ENCODE measurements at places on chromosomes 12 and 14.

GRCh38 chr14:99451234-99451633, 29.4 kb downstream of the SETD3 start:
- no peak for DNase-seq

GRCh38 chr12:124419292-124420040, 124.6 kb downstream of the RFLNA start:
- no peak for DNase-seq

GRCh38 chr12:28409892-28410291, 219.6 kb downstream of the CCDC91 start:
- DNase-seq: no peak

DNA sequence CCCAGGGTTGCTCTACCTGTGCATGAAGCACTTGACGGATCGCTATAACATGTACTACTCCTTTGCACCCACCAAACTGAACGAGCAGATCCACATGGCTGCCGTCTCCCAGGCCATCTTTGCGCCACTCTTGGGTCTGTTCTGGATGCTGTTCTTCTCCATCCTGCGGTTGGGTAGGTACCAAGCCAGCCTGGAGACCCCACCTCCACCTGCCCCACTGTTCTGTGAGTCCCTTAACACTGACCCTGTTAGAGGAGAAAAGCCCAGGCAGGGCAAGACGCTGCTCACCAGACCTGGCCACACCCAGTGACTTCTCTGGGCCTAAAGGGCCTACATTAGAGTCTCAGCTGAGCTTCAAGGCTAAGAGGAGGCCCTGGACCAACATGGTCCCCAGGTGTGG, 21.7 kb downstream of the NGB start:
- no peak for DNase-seq

- no peak for DNase-seq
Observed at GRCh38 chr12:105783983-105784947, 354.5 kb downstream of the NUAK1 start.

GRCh38 chr12:6891646-6892001, 13.0 kb upstream of the LRRC23 start:
- DNase-seq: no peak

DNA sequence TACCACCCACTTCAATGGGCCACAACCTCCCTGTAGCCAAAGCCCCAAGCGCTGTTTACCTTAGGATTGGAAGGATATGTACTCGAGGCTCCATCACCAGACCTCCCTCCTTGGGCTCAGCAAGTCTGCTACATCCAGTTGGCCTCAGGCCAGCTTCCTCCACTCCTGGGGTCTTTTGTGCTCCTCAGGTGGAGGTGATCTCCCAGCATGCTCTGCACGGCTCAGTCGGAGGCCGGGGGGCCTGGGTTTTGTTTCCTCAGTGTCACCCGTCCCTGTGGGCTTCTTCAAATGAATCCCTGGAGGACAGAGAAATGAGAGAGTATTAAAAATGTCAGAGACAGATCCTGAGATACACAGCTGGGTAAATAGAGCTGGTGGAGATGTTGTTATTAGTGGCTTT, 723.1 kb upstream of the TBX3 start:
- DNase-seq: no peak

DNA sequence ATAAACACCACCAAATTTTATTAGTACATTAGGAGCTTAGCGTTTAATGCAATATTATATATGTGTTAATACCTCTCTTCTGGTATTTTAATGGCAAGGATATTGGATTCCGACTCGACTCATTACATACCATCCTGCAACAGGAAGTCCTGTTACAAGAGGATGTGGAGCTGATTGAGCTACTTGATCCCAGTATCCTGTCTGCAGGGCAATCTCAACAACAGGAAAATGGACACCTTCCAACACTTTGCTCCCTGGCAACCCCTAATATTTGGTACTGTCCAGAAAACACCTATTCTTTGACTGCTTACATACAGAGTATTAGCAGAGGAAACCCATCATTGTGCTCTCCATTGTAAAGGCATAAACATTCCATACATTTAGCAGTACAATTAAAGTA, 45.2 kb downstream of the VEZT start:
- no peak for DNase-seq

- no peak for DNase-seq
Observed at GRCh38 chr14:75301666-75302325, 23.2 kb downstream of the FOS start.

DNA sequence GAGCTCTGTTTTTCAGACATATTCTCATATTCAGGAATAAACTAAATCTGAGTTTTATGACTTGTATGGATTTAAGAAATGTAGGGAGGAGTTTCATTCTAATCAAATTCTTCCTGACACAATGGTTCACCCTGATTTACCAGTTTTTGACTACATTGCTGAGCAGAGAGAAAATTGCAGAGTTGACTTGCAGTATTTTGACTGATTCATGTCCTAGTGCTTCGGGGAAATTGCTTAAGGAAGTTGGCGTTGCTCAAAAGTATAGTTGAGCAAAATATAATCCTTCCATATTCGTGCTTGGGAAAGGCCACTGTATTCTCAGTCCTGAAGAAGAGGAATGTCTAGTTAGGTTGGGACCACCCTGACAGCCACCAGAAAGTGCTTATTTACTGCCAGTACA, 1.3 kb upstream of the TWF1 start:
- DNase-seq: no peak

- no peak for DNase-seq
Observed at GRCh38 chr12:12686925-12687324, 9.1 kb downstream of the GPR19 start.

DNA sequence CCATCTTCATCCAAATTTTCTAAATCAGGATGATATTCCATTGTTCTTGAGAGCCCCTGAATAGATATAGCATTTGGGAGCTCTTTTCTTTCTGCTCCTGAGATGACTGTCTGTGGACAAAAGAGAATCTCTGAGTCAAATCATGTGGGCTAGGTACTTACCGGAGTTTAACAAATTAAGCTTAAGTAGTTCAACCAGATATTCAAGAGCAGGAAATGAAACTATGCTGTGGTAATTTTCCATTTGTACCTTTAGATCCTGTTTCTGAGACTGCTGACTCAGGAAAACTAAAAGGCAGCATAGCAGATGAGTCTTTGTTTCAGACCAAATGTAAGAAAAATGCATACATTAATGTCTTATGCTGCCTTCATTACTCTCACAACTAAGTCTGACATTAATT, at the start of gene CLEC7A:
Gene CLEC7A, minus strand, starts transcription at position 158 of the 400 bp plus-strand sequence. Its CDS starts 117 bp downstream, at position 41.
- DNase-seq: no peak

DNA sequence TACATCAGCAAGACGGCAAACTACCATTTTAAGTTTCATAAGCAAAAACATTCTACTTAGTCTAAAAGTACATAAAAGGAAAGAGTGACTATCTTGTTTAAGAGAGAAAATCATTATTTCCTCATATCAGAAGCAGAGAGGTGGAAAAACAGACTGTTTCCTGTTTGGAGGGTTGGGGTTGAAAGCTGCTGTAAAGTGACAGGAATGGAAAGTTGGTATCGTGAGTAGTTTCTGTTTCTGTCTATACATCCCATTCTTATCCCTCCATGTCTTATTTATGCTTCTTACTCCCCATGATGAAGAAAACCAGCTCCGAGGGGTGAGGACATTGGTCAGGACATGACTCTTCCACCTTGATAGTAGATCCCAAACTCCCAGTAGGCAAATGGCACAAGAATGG, 216.5 kb downstream of the EGLN3 start:
- DNase-seq: no peak

- DNase-seq: no peak
Observed at GRCh38 chr14:66635435-66635834, 127.5 kb downstream of the GPHN start.

GRCh38 chr14:55302367-55303124, 31.3 kb downstream of the FBXO34 start:
- DNase-seq: no peak

DNA sequence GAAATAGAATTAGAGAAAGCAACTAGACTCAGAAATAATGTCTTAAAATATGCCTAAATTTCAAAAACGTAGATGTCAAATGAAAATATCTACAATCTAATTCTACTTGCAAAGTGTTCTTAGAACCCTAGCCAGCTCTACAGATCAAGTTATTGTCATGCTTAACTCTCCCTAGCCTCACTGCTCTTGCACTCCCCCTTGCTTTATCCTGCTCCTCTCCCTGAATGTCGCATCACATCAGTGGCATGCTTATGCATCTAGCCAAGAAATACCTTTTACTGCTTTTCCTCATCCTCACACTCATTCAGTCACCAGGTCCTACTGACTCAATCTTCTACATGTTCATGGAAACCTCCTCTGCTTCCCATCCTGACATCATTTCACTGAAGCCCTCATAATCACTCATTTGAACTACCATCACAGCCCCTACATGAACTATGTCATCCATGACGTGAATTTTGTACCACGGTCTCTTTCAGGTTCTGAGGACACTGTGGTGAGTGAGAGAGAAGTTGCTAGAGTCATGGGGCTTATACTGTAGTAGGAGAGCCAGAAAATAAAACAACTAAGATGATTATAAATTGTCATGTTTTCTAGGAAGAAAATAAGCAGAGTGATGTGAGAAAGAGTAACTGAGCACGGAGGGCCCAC, 22.6 kb upstream of the CRACR2A start:
- DNase-seq: no peak

DNA sequence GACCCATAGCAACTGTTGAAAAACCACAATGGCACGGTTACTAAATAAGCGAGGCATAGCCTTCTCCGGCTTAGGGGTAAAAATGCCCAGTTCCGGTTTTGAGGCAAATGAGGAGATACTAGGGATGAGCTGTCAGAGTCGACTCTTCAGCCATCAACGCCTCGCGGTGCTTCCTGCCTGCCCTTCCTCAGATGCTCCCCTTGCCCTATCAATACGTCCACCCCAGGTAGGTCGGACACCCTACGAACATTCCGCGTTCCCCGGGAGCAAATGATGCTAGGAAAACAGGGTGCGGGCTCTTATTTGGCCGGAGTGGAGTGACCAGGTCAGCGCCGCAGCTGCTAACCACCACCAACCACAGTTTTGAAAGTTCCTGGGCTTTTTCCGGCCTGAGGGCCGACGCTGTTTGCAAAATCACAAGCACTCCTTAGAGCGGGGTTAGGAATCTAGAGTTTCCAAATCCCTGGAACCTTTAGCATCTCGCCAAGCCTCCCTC, 1.2 kb downstream of the SRSF9 start:
- peak; percentile 54 for DNase-seq

- DNase-seq: no peak
Observed at GRCh38 chr12:91866566-91866965, 279.1 kb downstream of the BTG1 start.

DNA sequence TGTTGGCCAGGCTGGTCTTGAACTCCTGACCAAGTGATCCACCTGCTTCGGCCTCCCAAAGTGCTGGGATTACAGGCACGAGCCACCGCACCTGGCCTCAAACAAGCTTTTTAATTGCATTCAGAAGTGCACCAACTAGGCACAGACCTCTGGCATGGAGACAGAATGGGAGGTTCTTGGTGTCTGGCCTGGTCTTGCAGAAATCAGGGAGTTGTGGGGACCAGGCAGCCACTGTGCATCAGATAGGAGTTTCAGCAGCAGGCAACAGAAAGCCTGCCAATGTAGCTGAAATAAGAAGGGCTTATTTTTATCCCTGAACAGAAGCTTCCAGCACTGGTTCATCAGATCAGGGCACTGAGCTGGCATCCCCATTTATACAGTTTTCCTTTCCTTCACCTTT, 22.2 kb upstream of the TCL1B start:
- no peak for DNase-seq

DNA sequence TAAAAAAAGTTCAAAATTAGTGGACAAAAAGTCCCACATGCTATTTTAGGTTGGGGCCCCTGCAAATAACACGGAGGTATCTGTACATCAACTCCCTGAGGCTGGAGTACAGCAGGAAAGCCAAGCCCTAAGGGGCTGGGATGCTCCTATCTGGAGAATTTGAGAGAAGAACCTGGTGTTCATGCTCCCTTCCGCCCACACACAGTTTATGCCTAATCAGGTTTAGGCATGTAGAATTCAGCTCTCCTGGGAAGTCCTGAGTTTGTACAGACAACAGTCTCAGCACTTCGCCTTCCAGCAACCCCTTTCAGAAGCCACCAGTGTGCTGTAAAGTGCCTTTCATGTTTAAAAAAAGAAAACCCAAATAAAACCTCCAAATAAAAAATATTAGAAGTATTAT, 237.3 kb upstream of the GRIP1 start:
- no peak for DNase-seq

- DNase-seq: no peak
Observed at GRCh38 chr12:4496145-4496838, 42.4 kb upstream of the RAD51AP1 start.

- no peak for DNase-seq
Observed at GRCh38 chr14:64253672-64254071, 40.5 kb downstream of the ESR2 start.

GRCh38 chr12:7450667-7451066, 6.7 kb upstream of the CD163L1 start:
- DNase-seq: no peak

All from CD4-positive, alpha-beta T cell (primary cell).